GM23248 (cell line): ENCODE measurements at places on chromosomes 2 and 18. TPM values are rescaled to one million over a fixed set of nuclear protein-coding genes. Genes with fewer than 3 reads are reported as not detected.

Gene POTEI
- total RNA-seq = not detected in 2 replicates

GRCh38 chr18:48922801-48923730 lies 27.7 kb downstream of the SMAD7 start:
- DNase-seq = peak; percentile 96

GRCh38 chr2:158391876-158392275 lies 64.7 kb downstream of the CCDC148 start:
- DNase-seq = peak; percentile 19

DNA sequence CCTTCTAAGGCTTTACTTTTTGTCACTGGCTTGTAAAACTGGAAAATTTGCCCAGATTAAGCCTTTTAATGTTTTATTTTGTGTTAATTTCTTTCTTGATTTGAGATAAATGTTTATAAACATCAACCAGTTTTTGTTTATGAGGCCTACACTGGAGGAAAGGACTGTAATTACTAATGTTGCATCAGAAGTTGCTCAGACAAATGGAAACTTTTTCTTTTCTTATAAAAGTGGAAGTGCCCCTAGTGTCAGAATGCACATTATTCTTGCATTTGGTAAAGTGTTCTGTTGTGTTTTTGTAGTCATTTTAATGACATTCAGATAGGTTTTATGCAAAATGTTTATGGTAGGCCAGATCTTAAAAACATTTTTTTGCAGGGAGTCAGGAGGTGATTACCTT lies 25.3 kb downstream of the LCLAT1 start:
- DNase-seq = peak; percentile 56

Gene XDH
- total RNA-seq = 1.8 and 2.4 TPM in 2 replicates

DNA sequence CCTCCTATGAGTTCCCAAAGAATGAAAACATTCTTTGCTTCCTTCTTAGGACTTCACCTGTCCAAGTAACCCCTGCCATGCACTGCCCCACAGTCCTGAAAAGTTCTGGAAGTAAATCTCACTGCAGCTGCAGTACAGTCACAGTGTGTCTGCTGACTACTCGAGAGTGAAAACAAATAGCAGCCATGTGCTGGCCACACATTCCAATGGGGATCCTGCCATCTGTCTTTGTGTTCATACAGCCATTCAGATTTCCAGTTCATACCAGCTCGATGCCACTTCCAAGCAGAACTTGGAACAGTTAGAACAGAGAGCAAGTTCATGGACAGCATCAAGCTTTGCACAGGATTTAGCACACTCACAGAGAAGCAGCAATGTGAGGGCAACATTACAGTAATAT lies 629.9 kb upstream of the ACVR2A start:
- DNase-seq = no peak

DNA sequence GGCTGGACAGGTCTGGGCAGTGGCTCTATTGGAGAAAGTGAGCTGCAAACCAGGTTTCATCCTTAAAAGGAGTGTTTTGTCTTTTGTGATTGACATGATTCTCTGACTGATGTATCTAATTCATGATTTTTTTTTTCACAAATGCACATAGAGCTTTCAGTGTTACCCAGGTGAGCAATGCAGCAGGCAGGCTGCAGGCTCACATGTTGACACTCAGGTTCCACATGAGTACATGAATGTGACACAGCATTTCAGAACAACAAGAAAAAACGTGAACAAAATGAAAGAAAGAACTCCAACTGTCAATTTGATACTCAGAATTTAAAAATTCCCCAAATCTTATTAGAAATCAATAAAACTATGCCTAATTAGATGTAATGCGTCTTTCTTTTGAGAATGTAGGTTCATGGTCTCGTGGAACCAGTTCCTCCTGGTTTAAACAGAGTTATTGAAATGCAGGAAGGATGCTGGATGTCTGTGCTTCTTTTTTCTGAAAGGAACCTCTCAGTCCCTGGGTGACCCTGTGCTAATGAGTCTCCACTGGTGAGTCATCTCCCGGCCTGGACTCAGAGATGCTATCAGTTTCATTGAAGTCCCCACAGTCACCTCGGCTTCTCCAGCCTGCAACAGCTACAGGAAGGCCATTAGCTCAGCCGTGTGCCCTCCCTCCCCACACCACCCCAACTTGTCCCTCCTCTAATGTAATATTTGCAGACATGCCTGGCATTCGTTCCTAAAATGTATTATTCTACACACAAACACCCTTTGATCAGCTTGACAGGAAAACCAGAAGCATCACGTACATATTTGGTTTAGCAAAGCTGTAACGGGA lies 430.4 kb downstream of the LPIN1 start:
- peak; percentile 85 for DNase-seq

- DNase-seq = no peak
Measured at GRCh38 chr2:63163161-63163820, 112.7 kb downstream of the OTX1 start.

Gene UGT1A6
- not detected in 2 replicates for total RNA-seq

- peak; percentile 8 for DNase-seq
Measured at GRCh38 chr18:61579581-61579980, 246.4 kb downstream of the CDH20 start.

- peak; percentile 61 for DNase-seq
Measured at GRCh38 chr2:23606968-23607367, 222.0 kb downstream of the KLHL29 start.

GRCh38 chr2:144566448-144566847 lies 46.5 kb upstream of the ZEB2 start:
- DNase-seq = no peak

DNA sequence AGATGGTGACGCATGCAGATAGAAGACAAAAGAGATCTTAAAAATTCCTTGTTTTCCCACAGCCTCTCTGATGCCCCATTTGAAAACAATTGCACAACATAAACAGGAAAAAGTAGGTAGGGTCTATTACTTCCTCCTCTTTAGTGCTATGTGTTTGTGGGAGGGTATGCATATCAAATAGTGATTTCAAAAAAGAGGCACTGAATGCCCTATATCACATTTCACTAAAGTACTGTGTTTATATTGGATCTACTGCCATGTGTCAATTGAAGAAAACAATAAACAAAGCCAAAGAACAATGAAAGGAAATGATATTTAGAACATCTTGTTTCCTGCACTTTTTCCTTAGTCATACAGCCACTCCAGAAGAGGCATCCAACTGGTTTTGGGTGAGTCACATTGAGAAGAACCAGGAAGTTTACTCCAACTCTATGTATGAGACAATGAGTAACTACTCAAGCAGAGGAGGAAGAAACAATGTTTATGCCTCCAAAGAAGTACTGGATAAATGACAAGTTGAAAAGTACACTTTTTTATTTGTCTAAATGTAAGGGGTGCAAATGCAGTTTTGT lies 583.6 kb downstream of the FBXO15 start:
- DNase-seq = peak; percentile 90

DNA sequence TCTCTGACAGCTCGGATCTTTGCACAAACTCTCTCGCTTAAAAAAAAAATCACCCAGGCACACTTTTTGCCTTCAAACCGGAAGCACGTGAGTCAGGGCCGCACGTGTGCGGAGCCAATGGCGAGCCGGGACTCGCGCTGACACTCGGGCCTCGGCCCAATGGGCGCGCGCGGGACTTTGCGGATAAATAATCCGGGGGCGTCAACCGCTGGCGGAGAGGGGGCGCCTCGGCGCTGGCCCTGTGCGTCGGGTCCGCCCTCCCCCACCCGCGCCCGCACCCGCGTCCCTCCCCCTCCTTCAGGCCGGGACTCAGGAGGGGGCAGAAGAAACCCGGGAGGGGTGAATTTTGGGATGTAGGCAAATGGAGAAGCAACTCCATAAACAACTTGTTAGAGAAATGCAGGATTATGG lies 319 bp upstream of the EN1 start:
- peak; percentile 98 for DNase-seq

Gene HOXD13
- 1.0 and 3.8 TPM in 2 replicates for total RNA-seq

- no peak for DNase-seq
Measured at GRCh38 chr2:231196592-231196991, 1.8 kb upstream of the ARMC9 start.

DNA sequence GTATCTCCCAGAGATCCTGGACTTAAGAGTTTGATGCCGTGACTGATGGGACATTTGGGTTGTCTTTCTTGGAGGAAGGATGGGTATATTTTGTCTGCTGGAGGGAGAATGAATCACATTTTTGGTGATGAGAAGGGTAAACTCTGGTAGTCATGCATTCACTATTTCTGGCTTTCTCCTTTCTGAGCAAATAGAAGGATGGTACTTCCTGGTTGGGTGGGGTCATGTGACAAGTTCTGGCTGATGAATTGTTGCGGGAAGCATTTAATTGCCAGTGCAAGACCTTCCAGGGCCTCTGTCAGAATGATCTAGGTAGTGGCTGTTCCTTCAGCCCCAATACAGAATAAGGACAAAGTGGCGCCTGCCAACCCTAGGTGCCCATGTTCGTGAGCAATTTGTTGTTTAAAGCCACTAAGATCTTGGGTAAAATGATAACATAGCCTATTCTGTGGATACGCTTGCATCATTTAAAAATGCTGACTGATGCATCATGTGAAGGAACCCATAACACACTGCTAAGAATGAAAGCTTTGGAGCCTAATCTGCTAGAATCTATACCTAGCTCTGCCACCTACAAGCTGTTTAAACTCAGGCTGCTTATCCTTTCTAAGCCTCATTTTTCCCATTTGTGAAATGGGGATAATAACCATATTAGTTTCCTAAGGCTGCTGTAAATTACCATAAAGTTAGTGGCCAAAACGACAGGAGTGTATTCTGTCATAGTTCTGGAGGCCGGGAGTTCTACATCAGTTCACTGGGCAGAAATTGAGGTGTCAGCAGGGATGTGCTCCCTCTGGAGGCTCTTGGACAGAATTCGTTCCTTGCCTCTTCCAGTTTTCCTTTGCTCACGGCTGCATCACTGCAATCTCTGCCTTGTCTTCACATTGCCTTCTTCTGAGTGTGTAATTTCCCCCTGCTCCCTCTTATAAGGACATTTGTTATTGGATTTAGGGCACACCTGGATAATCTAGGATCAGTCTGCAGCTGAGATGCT lies 281.3 kb downstream of the AGPS start:
- peak; percentile 11 for DNase-seq

Gene GPR55
- not detected in 2 replicates for total RNA-seq

- no peak for DNase-seq
Measured at GRCh38 chr2:26584191-26584590, 57.0 kb downstream of the CIB4 start.

Gene VIL1
- not detected in 2 replicates for total RNA-seq

DNA sequence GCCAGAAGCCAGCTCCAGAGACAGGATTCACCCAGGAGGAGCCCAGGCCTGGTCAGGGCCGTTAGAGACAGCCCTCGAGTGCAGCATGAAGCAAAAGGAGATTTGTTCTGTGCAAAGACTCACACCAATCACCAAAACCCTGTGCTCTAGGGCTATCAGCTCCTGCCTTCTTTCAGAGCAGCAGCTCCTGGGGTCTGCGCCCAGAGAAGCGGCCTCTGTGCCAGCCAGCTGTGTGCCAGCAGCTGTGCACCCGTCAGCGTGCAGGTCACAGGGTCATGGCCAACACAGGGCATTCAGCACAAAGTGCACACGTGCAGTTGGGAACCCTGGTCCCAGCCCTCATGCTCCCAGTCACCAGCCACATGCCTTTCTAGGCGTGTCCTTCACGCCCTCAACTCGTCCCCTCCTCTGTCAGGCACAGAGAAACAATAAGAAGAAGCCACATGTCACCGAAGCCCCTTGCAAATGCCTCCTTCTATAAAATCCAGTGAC lies 49.3 kb downstream of the ZNF516 start:
- peak; percentile 55 for DNase-seq

Gene SERPINB4
- total RNA-seq = not detected in 2 replicates

- DNase-seq = peak; percentile 34
Measured at GRCh38 chr18:58025733-58026132, 18.3 kb upstream of the NEDD4L start.

Gene ANO7
- 0.22 and 0.38 TPM in 2 replicates for total RNA-seq
